Esophagus muscularis mucosa (tissue), 4 donors: ENCODE measurements at places on chromosomes 2 and 18. TPM values are rescaled to one million over a fixed set of nuclear protein-coding genes. Genes with fewer than 3 reads are reported as not detected.

DNA sequence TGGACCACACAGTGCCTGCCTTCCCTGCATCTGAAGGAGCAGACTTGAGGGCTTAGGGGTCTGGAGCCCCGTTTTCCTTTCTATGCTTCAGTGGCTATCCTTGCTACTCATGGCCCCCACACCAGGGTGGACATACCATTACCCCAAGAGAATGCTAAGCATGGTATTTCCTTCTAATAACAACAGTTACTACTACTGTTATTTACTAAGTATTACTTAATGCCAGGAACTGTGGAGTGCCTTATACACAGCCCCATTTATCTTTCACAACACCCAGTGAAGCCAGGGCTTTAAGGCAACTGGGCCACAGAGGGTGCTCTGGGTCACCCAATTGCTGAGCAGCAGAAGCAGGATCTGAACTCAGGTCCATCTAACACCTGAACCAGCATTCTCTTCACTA is 5.8 kb upstream of the PAX8 start:
- H3K4me1 ChIP-seq, result peaks cover 45% of the 10 kb centered on the region
- no peaks in the 10 kb centered on the region for H3K36me3 ChIP-seq
- H3K27ac ChIP-seq, result peak overlapping the region; percentile 94
- DNase-seq, result no peak

DNA sequence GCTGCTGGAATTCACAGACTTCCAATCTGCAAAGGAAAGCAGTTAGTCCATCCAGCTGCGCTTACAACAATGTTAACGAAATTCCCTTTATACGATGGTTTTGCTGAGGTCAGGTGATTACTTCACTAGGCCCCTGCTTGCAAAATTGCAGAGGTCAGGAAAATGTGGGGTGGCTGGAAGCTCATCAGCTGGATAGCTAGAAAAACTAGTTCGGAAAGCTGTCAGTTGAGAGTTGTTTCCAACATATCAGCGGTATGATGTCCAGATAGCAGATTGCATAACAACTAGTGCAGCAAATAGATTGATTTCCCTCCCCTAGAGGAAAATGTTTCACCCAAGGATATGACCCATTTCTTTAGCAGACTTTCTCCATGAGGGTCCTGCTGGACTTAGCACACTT is 2021.1 kb upstream of the CELF4 start:
- no peak overlapping the region for H3K4me3 ChIP-seq
- H3K27ac ChIP-seq, result no peak overlapping the region
- H3K27me3 ChIP-seq, result no peaks in the 10 kb centered on the region
- DNase-seq, result no peak
- H3K36me3 ChIP-seq, result no peaks in the 10 kb centered on the region

DNA sequence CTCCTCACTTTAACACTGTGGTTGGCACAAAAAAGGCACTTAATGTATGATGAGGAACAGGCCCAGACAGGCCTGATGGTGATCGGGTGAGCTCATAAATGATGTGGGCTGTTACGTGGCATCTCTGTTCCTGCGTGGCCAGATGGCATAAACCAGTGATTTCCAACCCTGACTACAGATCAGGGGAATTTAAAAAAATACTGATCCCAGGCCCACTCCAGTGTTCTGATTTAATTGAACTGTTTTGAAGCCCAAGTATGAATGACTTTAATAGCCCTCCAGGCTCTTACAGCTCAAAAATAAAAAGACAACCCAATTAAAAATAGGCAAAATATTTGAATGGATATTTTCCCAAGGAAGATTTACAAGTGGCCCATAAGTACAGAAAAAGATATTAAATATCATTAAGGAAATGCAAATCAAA is 48.2 kb downstream of the LIPG start:
- H3K27me3 ChIP-seq, result no peaks in the 10 kb centered on the region
- H3K27ac ChIP-seq, result no peak overlapping the region
- H3K36me3 ChIP-seq, result no peaks in the 10 kb centered on the region
- no peaks in the 10 kb centered on the region for H3K4me1 ChIP-seq
- no peak for DNase-seq

GRCh38 chr2:105396254-105397024 is 2.4 kb downstream of the FHL2 start:
- no peaks in the 10 kb centered on the region for H3K36me3 ChIP-seq
- peaks cover 14% of the 10 kb centered on the region for H3K27me3 ChIP-seq
- no peak overlapping the region for H3K4me3 ChIP-seq
- H3K4me1 ChIP-seq, result peaks cover 60% of the 10 kb centered on the region

DNA sequence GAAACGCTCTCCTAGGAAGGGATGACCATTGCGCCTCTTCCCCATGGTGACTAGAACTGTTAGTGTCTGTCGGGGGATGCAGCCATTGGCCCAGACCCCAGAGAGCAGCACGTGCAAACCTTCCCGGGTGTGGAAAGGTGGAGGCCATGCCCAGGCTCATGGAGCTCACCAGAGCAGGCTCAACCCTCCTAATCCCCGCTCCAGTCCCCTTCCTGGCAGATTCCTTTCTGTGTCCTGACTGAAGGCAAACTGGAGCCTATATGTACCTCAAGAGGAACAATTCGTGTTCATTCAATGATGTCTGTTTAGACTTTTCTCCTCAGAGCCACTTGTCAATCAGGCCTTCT is 94.4 kb downstream of the RHOB start:
- H3K4me1 ChIP-seq, result peaks cover 12% of the 10 kb centered on the region
- no peak overlapping the region for H3K27ac ChIP-seq
- no peak for DNase-seq
- H3K27me3 ChIP-seq, result no peaks in the 10 kb centered on the region

- H3K4me3 ChIP-seq, result no peak overlapping the region
- peaks cover 62% of the 10 kb centered on the region for H3K4me1 ChIP-seq
- no peaks in the 10 kb centered on the region for H3K36me3 ChIP-seq
- H3K27me3 ChIP-seq, result no peaks in the 10 kb centered on the region
- DNase-seq, result no peak
These were observed 51.1 kb downstream of the CTIF start for GRCh38 chr18:48589797-48590519.

DNA sequence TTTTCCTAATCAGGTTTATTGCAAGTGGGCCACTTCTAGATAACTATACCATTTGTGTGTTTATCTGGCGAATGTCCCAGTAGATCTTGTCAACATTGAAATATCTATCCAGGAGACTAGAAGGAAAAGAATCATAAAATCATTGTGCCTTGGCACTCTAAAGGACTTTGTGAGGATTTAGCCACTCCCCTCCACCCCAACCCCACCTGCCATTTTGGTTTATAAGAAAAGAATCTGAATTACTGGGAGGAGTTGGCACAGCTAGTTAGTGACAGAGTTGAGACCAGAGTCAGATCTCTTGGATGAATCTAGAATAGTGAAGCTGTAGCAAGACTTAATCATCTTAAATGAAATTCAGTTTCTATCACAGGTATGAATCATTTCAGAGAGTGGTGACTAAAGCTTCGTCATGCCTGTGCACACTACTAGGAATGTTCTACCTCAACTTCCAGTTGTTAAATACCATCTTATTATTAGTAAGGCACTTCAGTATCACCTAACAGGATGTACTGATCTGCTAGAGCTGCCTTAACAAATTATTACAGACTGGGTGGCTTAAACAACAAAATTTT is 212.7 kb upstream of the SLC14A2 start:
- H3K4me3 ChIP-seq, result no peak overlapping the region
- no peaks in the 10 kb centered on the region for H3K36me3 ChIP-seq
- DNase-seq, result no peak
- no peaks in the 10 kb centered on the region for H3K4me1 ChIP-seq
- no peaks in the 10 kb centered on the region for H3K27me3 ChIP-seq

GRCh38 chr2:46780411-46780800 is 135.2 kb downstream of the MCFD2 start:
- H3K27ac ChIP-seq, result peak overlapping the region; percentile 88
- no peaks in the 10 kb centered on the region for H3K36me3 ChIP-seq
- DNase-seq, result no peak
- H3K27me3 ChIP-seq, result no peaks in the 10 kb centered on the region
- H3K4me1 ChIP-seq, result peaks cover 54% of the 10 kb centered on the region

DNA sequence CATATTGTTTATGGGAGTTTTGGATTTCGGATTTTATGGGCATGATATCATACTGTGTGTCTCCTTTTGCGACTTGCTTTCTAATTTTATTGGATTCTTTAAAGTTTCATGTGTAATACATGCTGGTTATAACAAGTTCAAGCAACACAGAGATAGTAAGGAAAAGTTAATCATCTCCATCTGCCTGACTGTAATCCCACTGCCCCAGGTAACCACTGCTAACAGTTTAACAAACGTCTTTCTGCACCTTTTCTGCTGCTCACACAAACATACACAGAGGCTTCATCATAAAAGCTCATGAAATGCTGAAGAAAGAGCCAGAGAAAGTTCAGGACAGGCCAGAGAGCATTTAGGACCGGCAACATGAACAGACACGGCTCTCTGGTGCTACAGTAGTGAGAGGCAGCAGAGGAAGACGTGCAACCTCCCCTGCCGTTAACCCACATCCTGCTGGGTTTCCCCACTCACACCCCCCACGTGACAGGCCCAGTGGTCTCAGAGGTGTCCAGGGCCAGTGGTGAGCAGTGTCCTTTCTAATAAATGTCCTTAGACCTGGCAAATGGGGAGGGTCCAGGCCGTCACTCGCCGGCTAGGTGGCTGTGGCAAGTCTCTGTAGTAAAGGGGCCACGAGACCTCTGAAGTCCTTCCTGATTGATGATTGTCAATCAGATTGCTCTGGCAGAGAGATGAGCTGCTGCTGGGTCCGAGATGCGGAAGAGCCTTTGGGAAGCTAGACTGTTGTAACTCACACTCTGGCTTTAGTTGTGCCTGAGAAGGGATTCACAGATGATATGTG is 43.0 kb upstream of the SLC1A4 start:
- DNase-seq, result peak; percentile 93
- no peaks in the 10 kb centered on the region for H3K27me3 ChIP-seq
- H3K4me1 ChIP-seq, result no peaks in the 10 kb centered on the region
- no peak overlapping the region for H3K27ac ChIP-seq
- no peak overlapping the region for H3K4me3 ChIP-seq
- H3K36me3 ChIP-seq, result no peaks in the 10 kb centered on the region

DNA sequence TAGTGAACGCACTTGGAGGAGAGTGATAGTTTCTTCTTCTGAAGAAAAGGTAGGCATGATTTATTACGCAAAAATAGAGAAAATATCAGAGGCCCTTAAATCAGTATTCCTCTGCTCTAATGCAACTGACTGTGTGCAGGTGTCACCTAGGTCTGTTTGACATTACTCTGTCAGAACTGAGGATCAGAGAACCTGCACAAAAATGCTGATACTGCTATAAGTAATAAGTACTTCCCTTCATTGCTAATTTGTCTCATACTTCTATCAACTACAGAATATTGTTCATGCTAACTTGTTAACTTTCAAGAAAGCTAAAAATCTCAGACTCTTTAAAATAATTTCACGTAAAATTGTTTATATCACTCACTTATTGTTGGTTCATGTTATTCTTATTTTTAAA is 358.5 kb downstream of the ZNF804A start:
- H3K4me1 ChIP-seq, result no peaks in the 10 kb centered on the region
- no peaks in the 10 kb centered on the region for H3K27me3 ChIP-seq
- H3K27ac ChIP-seq, result no peak overlapping the region
- H3K36me3 ChIP-seq, result no peaks in the 10 kb centered on the region
- DNase-seq, result no peak

DNA sequence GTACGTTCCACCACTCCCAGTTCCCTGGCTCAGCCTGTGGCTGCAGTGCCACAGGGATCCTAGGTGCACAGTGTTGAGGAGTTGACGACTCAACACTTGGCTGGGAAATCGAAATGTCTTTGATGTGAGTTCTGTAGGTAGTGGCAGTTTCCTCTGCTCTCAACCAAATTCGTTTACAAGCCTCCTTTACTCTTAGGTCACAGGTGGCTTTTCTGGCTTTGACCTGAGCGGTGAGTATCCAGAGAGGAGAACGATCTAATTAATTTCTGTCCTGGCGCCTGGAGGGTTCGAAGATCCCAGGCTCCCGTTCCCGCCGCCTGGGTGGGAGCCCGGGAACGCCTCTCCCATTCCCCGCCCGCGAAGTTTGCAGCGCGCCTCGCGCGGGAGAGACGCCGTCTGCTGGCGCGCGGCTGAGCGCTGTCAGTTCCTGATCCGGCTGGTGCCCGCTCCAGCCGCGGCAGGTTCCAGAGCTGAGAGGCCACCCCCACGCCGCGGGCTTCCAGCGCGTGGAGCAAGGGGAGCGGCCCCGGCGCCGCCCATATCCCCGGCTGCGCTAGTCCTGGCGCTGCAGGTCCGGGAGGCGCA is at the start of gene LAMA3:
LAMA3 (plus strand) TSS at position 423 of the 585 bp plus-strand sequence. CDS start 231 bp downstream, outside the sequence.
- H3K27me3 ChIP-seq, result no peaks in the 10 kb centered on the region
- H3K4me3 ChIP-seq, result peak within 1 kb of the TSS; percentile 67
- peaks cover 7% of the 10 kb centered on the region for H3K4me1 ChIP-seq

GRCh38 chr2:196241175-196241574 is 69.8 kb upstream of the STK17B start:
- no peak for DNase-seq
- no peaks in the 10 kb centered on the region for H3K36me3 ChIP-seq
- H3K27ac ChIP-seq, result peak overlapping the region; percentile 15
- no peak overlapping the region for H3K4me3 ChIP-seq

GRCh38 chr2:226247289-226248275 is 552.0 kb downstream of the IRS1 start:
- H3K4me3 ChIP-seq, result no peak overlapping the region
- no peak for DNase-seq
- no peaks in the 10 kb centered on the region for H3K4me1 ChIP-seq
- H3K27me3 ChIP-seq, result no peaks in the 10 kb centered on the region
- H3K36me3 ChIP-seq, result no peaks in the 10 kb centered on the region

GRCh38 chr18:60892441-60892840 is 440.8 kb upstream of the CDH20 start:
- DNase-seq, result no peak
- no peaks in the 10 kb centered on the region for H3K4me1 ChIP-seq
- no peaks in the 10 kb centered on the region for H3K27me3 ChIP-seq
- H3K27ac ChIP-seq, result no peak overlapping the region

GRCh38 chr2:4803396-4803795 is 888.8 kb upstream of the SOX11 start:
- H3K27ac ChIP-seq, result no peak overlapping the region
- no peak for DNase-seq
- no peaks in the 10 kb centered on the region for H3K27me3 ChIP-seq

- no peaks in the 10 kb centered on the region for H3K27me3 ChIP-seq
- peak; percentile 66 for DNase-seq
- H3K36me3 ChIP-seq, result no peaks in the 10 kb centered on the region
- H3K4me3 ChIP-seq, result no peak overlapping the region
- no peaks in the 10 kb centered on the region for H3K4me1 ChIP-seq
These were observed 99.3 kb upstream of the LRATD1 start for GRCh38 chr2:14533131-14533757.

DNA sequence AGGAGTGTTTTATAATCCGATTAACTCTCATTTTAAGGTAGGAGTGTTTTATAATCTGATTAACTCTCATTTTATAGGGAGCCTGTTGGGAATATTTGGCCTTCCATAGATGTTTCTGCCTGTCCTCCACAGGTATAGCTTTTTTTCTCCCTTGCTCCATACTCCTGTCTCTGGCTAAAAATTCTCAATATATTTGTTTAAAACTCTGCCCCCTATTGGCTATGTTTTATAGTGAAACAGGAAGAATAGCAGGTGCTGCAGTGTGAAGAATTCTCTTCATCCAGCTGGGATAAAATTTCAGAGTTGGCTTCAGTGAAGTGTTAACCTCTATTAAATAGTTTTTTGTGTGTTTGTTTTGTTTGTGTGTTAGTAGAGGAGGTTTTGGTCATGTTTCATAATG is 1046.0 kb upstream of the TMEFF2 start:
- H3K4me1 ChIP-seq, result no peaks in the 10 kb centered on the region
- DNase-seq, result no peak
- no peak overlapping the region for H3K4me3 ChIP-seq
- H3K27ac ChIP-seq, result no peak overlapping the region

Gene GCG
- total RNA-seq, result not detected

Gene HJURP
- under 0.01 TPM for total RNA-seq

Gene CHRND
- not detected for total RNA-seq

Gene ABCG5
- total RNA-seq, result not detected

Gene ZBTB7C
- 6.3 TPM for total RNA-seq

Gene ABCB6
- total RNA-seq, result 21.0 TPM

Gene MC4R
- 0.45 TPM for total RNA-seq

Gene RAB6C
- total RNA-seq, result 0.57 TPM

Gene VWC2L
- not detected for total RNA-seq

Gene CD302
- 31.1 TPM for total RNA-seq

Gene TNFAIP6
- total RNA-seq, result 3.5 TPM
